ENCODE measurements at places on chromosomes 3 and 15. TPM values are rescaled to one million over a fixed set of nuclear protein-coding genes. Genes with fewer than 3 reads are reported as not detected.

GRCh38 chr3:147775816-147776530, 366.8 kb downstream of the ZIC1 start:
- DNase-seq, result no peak

DNA sequence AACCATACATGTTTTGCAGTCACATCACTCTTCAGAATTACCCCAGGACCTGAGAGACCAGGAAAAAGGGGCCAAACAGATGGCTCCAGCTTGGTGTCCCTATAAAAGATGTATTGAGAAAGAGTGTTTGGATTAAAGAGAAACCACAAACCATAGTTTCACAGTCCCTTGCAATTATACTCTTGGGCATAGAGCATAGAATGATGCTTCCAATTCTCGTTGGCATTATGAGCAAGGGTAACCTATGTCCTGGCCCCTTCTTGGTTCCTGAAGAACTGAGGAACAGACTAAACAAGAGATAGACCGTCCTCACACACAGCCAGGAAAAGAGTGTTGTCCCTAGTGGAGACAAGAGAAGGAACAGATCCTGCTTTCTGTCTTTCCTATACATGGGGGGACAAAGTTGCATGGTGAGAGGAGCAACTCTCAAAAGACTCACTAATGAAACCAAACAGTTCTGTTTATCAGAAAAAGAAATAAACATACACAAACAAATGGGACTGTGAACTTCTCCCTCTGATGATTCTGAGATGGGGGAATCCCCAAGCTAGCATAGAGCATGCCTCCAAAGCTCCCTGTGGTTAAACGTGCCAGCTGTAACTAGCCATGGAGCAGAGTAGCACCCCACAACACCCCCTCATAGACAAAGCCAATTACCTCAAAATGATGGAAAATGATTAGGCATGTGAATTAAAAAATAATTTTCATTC, 908.6 kb downstream of the NTRK3 start:
- DNase-seq, result no peak

- DNase-seq, result peak; percentile 23
Measured at GRCh38 chr15:63553388-63553791, 43.8 kb upstream of the FBXL22 start.

The TMCO5A gene
- not detected for polyA plus RNA-seq

DNA sequence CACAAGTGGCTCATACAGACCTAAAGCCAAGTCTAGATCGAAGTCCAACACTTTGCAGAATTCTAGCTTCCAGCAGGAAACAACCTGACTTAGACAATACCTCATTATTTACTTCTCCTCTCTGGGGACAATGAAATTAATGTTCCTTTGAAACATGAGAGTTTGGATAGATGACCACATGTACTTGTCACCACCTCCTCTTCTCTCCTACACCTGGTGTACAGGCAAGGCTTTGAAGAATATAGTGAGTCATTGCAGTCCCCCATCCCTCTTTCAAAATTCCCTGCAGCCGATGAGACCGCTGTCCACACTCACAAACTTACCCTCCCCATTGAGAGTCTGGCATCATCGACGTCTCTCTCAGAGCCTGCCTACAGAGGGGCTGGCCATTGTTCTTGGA, 189.0 kb upstream of the HES1 start:
- no peak for DNase-seq

The ALDH1L1 gene
- 0.70 TPM for polyA plus RNA-seq

DNA sequence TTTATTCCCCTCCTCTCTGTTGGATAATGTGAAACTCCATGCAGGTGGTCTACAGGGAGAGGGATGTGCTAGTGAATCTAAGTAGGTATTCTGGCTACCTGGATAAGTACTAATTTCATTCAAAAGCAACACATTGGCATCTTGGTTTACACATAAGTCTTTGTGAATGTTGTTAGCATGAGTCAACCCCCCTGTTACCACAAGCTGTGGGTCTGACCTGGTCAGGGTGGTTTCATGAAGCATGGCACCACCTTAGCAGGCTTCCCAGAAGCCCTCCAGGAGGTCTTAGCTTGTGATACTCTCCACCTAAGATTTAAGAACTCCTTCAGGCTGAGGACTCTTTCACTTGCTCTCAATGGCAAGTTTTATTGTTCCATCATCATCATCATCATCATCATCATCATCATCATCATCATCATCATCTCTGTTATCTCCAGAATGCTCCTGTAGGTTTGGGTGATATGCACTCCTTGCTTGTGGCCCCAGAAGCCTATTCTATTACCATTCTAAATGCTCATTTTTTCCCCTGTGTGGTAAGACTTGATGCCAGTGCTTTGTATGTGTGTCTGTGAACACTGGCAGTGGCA, 62.8 kb downstream of the EPHB1 start:
- DNase-seq, result no peak

GRCh38 chr3:39101022-39101689, 6.3 kb downstream of the GORASP1 start:
- DNase-seq, result no peak

DNA sequence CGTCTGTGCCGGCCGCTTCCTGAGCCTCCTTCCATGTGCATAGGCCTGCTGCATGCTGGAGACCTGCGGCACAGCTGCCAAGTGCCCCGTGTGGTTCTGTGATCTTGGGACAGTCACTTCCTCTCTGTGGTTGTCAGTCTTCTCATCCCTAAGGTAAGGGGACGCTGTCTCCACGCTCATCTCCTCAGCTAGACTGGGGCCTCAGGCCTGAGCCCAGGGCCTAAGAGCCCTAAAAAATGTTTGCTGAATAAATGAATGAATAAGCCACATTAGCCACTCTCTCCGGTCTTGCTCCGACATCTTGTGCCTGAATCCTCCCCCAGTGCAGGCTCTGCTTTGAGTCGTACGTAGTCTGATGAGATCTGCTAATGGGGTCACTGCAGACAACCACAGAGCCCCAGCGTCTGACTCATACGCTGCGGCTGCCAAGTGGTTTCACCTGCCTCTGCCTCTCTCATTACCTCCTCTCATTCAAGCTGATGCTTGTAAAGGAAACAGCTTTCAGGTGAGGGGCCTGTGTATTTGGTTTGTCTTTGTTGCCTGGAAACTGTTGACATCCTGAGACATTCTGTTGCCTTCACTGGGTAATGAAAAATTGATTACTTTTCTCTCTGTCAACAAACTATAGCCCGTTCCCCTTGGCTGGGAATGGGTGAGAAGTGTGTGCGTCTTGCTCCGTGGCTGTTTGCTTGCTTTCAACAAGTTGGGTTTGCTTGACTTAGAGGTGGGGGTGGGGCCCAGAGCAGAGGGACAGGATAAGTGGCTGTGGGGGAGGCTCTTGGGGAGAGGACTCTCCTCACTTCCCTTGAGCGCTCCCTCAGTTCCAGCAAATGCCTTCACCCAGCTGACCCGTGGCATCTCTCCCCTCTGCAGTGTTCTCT, 15.9 kb downstream of the RPLP1 start:
- DNase-seq, result no peak

DNA sequence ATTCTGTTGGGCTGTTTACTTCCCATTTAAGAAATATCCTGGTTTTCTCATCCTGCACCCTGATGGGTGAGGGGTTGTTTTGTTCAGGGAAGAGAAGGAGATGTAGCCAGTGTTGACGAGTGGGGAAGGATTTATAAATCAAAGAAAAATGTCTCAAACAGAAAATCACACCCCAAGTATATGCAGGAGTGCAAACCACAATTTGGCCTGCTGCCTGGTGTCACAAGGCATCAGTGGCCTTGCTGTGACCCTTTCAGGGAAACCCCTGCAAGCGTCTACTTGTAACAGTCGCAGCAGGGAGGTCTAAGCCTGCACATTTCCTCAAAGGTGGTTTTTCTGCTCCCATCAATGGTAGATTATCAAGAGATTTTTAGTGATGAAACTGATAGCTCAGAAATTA, 132.6 kb upstream of the LRRN1 start:
- no peak for DNase-seq

GRCh38 chr3:110569073-110569472, 502.5 kb upstream of the NECTIN3 start:
- no peak for DNase-seq

The IL20RB gene
- 0.97 TPM for polyA plus RNA-seq

DNA sequence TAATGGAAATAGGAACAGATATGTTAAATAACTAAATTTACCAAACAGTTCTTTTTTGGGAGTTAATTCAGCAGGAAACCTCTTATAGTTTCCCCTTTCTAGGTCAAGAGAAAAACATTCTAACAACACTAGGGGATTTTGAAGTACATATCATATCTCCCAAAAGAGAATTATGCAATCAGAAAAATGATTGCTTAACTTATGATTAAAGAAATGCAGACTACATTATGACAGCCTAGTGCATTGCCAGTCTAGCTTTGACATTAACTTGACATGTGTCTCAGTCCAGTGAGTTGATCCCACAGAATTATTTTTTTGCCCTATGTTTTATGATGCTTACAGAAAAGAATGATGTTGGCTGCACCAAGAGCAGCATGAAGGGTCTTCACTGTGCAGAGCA, 31.7 kb upstream of the NPHP3 start:
- DNase-seq, result no peak

DNA sequence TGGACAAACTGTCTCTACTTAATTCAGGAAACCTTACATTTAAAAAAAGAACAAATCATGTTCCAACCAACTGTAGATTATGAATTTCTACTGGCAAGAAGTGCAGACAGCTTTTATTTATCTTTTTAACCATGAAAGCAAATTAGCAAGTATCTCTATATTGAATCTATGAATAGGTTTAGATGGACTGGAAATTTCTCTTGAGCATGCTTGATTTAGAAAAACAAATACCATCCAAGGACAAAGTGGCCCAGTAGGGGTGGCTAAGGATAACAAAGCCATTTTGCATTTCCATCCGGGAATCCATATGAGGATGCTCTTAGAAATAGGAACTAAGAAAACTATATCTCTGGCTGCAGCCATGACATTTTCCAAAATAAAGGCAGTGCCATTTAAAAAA, 150.6 kb downstream of the KCNMB2 start:
- DNase-seq, result no peak

The IQCH gene
- polyA plus RNA-seq, result 0.53 TPM

The GOLGA8H gene
- polyA plus RNA-seq, result 1.1 TPM

The LRRC31 gene
- not detected for polyA plus RNA-seq

GRCh38 chr3:119571688-119572087, 7.6 kb upstream of the ADPRH start:
- no peak for DNase-seq

The RBP2 gene
- not detected for polyA plus RNA-seq

DNA sequence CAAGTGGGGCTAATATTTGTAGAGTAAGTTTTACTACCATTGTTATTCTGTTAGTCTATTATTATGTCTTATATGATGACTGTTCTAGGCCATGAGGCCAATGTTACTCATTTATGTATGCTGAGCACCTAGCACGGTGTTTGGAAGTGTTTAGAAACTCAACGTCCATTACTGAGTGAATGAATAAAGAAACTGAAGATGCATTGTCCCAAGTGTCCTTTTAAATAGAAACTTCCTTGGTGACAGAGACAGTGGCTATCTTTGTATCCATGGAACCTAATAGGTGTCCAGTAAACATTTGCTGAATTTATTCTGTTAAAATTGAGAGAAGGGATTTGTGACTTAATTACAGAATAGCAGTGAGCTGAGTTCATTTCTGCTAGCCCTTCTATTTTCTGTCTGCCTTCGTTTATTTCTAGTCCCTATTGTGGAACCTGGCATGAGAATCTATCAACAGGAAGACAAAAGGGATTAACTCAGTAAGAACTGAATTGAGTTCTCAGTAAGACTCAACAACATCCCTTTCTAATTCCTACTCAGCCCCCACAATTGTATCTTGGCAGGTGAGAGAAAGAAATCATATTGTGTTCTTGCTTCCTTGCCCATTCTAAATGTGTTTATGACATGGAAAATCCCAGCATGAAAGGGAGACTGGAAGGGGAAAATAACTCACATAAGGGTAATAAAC, 246.6 kb upstream of the LRRC3B start:
- DNase-seq, result no peak

The TMEM40 gene
- 18.9 TPM for polyA plus RNA-seq

DNA sequence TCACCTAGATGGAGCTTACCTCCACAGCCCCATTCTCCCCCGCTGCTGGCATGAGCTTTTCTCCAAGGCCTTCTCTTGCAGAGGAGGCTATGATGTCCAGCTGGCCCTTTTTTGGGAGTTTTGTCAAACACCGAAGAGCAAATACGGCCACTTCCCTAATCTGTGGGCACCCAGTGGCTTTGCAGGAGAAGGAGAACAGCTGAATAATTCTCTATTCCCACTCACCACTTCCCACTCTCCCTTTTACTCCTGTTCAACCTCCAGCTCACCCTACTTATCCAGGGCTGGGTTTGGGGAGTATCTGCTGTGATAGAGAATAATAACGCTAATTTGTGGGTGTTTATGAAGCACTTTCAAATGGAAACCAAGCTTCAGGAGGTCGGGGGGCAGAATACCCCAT, 93.0 kb downstream of the AAGAB start:
- DNase-seq, result no peak

- no peak for DNase-seq
Measured at GRCh38 chr3:14547693-14548092, 7.6 kb upstream of the GRIP2 start.

The SH2D7 gene
- polyA plus RNA-seq, result 0.12 TPM

DNA sequence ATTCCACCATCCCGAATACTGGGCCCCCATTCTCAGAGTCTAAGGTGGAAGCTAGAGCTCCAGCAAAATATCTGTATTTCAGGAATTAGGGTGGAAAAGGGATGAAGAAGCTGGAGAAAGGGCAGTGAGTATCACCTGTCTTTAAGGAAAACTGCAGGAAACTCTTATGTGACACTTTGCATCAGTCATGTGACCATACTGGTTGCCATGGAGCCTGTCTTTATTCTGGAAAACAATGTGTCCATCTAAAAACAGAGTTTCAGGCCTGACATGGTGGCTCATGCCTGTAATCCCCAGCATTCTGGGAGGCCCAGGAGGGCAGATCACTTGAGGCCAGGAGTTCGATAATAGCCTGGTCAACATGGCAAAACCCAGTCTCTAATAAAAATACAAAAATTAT, 52.9 kb upstream of the FSIP1 start:
- DNase-seq, result no peak

- DNase-seq, result no peak
Measured at GRCh38 chr15:99139276-99139675, 34.4 kb downstream of the SYNM start.

DNA sequence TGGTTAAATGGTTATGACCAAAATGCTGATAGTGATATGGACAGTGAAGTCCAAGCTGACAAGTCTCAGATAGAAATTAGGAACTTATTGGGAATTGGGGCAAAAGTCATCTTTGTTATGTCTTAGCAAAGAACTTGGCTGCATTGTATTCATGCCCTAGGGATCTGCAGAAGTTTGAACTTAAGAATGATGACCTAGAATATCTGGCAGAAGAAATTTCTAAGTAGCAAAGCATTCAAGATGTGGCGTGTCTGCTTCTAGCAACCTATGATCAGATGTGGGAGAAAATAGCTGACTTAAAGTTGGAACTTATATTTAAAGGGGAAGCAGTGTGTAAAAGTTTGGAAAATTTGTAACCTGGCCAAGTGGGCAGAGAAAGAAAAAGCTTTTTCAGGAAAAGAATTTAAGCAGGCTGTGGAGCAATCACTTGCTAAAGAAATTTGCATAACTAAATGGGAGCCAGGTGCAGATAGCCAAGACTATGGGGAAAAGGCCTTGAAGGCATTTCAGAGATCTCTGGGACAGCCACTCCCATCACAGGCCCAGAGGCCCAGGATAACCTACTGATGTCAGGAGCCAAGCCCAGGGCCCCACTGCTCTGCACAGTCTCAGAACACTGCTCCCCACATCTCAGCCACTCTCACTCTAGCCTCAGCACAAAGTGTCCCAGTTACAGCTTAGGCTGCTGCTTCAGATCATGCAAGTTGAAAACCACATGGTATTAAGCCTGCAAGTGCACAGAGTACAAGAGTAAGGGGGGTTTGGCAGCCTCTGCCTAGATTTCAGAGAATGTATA, 147.8 kb upstream of the TGFBR2 start:
- DNase-seq, result no peak

The CHRFAM7A gene
- polyA plus RNA-seq, result 2.1 TPM

- DNase-seq, result no peak
Measured at GRCh38 chr3:30655187-30655812, 48.9 kb downstream of the TGFBR2 start.

Data from hindlimb muscle (tissue), 1 donor.